ENCODE measurements at places on chromosomes 4 and X. TPM values are rescaled to one million over a fixed set of nuclear protein-coding genes. Genes with fewer than 3 reads are reported as not detected.

TCEAL6 gene
- not detected for total RNA-seq

CFAP97 gene
- 25.6 TPM for total RNA-seq

SYTL4 gene
- total RNA-seq, result 7.0 TPM

GABRA4 gene
- total RNA-seq, result not detected

TLL1 gene
- 0.34 TPM for total RNA-seq

FRG2 gene
- not detected for total RNA-seq

HTN1 gene
- total RNA-seq, result not detected

- H3K4me3 ChIP-seq, result no peak overlapping the region
- H3K27ac ChIP-seq, result no peak overlapping the region
- no peaks in the 10 kb centered on the region for H3K27me3 ChIP-seq
These were observed 47.0 kb downstream of the AFF1 start for GRCh38 chr4:86981789-86982188.

- H3K4me3 ChIP-seq, result no peak overlapping the region
- DNase-seq, result no peak
- no peaks in the 10 kb centered on the region for H3K4me1 ChIP-seq
- H3K27ac ChIP-seq, result no peak overlapping the region
These were observed 239.5 kb upstream of the HAND2 start for GRCh38 chr4:173769568-173769967.

DNA sequence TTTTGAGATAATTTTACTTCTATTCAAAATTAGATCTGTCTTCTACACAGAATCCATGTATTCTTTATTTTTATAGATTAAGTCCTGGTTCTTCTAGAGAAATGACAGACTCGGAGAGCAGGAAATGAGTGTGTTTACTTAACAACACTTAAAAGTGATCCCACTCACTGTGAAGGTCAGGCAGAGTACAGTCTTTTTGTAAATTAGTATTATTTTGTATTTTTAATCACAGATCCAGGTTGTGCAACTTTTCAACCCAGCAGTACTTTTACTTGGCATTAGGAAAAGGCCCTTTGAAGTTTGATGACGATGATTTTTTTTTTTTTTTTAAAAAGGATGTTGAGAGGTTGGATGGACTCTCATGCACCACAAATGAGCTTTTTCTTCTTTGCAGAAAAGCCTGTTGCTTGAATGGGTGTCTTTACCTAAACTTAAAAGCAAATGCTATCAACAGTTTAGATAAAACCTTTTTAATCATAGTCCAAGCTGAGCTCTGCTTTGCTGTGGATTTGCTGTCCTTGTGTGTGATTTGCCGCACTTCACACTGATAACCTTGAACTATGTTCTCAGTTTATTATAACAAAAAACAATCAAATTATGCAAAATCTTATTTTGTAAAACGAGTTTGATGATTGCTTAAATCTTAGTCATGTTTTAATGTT is 114.1 kb downstream of the MXRA5 start:
- no peaks in the 10 kb centered on the region for H3K27me3 ChIP-seq
- no peaks in the 10 kb centered on the region for H3K4me1 ChIP-seq
- DNase-seq, result no peak
- H3K36me3 ChIP-seq, result no peaks in the 10 kb centered on the region

- no peaks in the 10 kb centered on the region for H3K36me3 ChIP-seq
- H3K27ac ChIP-seq, result no peak overlapping the region
- no peak for DNase-seq
- no peak overlapping the region for H3K4me3 ChIP-seq
These were observed 129.8 kb upstream of the TRIM2 start for GRCh38 chr4:153074486-153074885.

- no peaks in the 10 kb centered on the region for H3K27me3 ChIP-seq
- H3K4me1 ChIP-seq, result no peaks in the 10 kb centered on the region
These were observed 5.8 kb downstream of the KDM6A start for GRCh38 chrX:44878780-44879179.

DNA sequence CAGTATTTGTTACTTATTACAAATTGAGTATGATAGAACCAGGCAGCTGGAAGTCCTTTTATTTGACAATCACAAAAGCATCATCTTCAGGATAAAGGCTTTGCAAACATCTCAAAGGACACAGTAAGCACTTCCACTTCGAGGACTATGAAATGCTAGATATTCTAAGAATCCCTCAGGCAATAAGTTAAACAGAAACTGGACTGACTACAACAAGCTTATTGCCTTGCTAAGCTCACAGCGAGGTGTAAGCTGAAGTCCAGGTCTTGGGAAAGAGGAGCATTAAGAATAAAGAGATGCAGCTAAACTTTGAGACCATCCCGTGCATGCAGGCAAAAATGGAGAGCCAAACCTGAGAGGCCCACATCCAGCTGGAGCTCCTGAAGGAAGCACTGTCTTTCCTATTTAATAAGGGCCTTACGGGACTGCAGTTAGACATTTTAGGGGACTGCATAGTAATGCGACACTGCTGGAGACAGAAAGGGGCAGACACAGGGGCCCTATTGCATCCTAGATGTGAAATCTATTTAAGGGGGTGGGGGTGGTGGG is 38.7 kb downstream of the DCHS2 start:
- H3K27ac ChIP-seq, result no peak overlapping the region
- no peak overlapping the region for H3K4me3 ChIP-seq
- no peaks in the 10 kb centered on the region for H3K36me3 ChIP-seq
- no peaks in the 10 kb centered on the region for H3K27me3 ChIP-seq

DNA sequence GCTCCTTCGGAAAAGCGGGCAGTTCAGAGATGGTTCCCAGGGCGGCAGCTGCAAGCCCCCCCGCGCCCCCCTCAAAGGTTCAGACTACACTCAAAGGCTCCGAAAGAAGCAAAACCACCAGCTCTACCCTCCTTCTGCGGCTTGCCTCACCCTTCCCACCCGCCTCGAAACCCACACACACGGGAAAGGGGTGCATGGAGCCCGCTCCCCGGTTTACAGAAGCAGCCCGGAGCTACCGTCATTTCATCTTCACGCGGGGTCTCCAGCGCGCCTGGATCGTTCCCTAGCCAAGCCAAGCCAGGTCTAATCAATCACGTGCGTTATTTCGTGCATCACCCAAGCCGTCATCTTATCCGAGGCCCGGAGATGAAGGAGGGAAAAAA is 1.2 kb downstream of the NLGN4X start:
- no peak for DNase-seq
- H3K4me3 ChIP-seq, result no peak overlapping the region
- H3K4me1 ChIP-seq, result no peaks in the 10 kb centered on the region
- H3K36me3 ChIP-seq, result no peaks in the 10 kb centered on the region

GRCh38 chr4:74158466-74159142 is 686 bp downstream of the MTHFD2L start:
- peaks cover 8% of the 10 kb centered on the region for H3K36me3 ChIP-seq
- H3K4me3 ChIP-seq, result peak overlapping the region; percentile 54
- no peaks in the 10 kb centered on the region for H3K27me3 ChIP-seq
- no peak for DNase-seq
- peak overlapping the region; percentile 56 for H3K27ac ChIP-seq
- H3K4me1 ChIP-seq, result no peaks in the 10 kb centered on the region

DNA sequence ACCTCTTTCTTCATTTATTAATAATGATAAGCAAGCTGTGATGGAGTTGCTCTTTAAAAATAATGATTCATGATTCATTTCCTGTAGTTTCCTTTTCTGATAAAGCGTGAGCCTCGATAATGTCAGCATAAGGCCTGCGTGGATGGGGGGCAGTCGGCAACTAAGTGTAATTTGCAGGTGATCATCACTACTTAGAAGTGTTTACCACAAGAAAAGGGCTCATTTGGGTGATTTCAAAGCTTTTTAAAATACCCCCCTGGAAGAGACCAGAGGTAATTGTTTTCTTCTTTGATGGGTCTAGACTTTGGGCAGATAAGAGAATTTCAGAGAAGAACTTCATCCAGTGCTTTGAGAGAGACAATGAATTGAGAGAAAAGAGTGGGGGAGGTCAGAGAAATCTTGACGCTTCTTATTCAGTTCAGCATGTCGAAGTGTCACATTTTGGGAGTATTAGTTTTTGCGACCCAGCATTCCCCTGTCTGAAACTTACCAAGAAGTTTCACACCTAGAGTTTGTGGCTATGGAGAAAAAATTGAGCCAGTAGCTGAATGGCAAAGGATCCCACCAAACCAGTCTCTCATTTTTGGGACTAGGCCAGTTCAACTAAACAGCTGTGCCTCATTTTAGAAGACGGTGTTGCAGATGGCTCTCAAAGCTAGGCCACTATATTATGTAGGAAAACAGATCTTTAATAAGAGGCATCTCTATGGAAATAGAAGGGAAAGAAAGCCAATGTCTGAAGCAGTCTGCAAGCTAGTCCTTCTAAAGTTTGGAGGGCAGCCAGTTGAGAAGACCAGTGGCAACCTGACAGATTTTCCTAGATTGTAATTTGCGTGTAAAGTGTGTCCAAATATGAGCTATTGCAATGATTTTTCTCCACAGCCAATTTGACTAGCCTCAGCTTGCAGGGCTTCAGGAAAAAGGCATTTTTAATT is 171.0 kb upstream of the PPP1R2C start:
- H3K36me3 ChIP-seq, result no peaks in the 10 kb centered on the region
- DNase-seq, result no peak

DNA sequence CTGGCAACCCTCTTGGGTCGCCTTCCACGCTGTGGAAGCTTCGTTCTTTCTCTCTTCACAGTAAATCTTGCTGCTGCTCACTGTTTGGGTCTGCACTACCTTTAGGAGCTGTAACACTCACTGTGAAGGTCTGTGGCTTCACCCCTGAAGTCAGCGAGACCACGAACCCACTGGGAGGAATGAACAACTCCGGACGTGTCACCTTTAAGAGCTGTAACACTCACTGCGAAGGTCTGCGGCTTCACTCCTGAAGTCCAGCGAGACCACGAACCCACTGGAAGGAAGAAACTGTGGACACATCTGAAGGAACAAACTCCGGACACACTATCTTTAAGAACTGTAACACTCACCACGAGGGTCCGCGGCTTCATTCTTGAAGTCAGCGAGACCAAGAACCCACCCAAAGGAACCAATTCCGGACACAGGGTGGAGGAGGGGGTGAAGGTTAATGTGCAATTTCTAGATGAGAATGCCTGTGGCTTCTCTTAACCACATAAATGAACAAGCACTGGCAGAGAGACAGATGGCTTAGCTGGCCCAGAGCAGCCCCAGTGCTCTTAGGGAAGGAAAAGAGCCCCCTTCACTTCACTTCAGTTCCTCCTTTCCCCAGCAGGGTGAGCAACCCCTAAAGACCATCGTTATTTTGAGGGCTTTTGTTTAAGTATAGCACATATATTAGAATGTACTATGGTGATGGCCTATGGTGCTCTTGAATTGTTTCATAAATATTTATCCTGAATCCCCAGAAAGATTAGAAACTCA is 73.0 kb downstream of the LUZP4 start:
- H3K27ac ChIP-seq, result no peak overlapping the region
- no peaks in the 10 kb centered on the region for H3K4me1 ChIP-seq
- no peaks in the 10 kb centered on the region for H3K36me3 ChIP-seq
- H3K4me3 ChIP-seq, result no peak overlapping the region
- DNase-seq, result no peak

DNA sequence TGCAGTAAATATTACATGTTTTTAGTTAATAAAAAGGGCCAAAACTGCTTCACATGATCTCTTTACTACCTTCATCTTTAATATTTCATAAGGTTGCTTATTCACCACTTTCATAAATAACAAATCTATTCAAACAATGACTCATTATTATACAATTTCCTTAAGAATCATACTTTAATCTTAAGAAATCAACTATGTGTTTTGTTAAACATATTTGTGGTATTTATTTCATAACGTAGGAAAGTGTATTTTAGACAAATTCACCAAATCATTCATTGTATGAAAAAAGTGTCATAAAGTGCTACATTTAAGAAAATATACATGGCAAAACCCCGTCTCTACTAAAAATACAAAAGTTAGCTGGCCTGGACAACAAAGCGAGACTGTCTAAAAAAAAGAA is 150.5 kb upstream of the RXFP1 start:
- no peak overlapping the region for H3K27ac ChIP-seq
- no peaks in the 10 kb centered on the region for H3K4me1 ChIP-seq
- H3K4me3 ChIP-seq, result no peak overlapping the region
- DNase-seq, result no peak
- H3K36me3 ChIP-seq, result no peaks in the 10 kb centered on the region

DNA sequence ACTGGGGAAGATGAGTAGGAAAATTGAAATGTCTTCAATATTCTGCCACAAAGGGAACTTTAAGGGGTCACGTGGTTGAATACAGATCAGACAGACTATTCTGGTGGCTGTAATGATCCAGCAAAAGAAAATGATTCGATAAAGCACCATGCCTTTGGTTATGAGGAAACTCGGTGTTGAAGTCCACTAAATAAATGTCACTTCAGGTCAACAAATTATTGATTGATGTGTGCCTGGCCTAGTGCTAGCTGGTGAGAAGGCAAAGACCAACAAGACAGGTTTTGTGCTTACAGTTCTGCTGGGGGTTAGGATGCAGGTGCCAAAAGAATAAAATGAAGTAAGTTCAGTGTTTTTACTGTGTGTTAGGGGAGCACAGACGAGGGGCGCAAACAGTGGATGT is 142.5 kb downstream of the STAG2 start:
- H3K4me1 ChIP-seq, result no peaks in the 10 kb centered on the region
- DNase-seq, result no peak
- no peak overlapping the region for H3K27ac ChIP-seq

DNA sequence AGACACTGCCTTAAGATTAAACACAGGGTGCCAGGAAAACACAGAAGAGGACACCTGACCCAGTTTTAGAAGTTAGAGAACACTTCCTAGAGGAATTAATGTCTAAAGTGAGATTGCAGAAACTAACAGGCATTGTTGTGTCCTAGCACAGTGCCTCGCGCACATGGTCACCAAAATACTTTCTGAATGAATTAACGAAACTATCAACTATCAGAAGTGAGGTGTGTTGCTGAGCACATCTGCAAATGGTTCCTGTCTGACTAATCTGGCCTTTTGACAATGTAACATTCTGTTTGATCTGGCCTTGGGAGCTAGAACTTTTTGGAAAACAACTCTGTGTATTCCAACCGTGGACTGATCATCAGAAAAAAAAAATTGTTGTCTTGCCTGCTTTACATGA is 556.8 kb upstream of the LCORL start:
- H3K27me3 ChIP-seq, result no peaks in the 10 kb centered on the region
- H3K36me3 ChIP-seq, result no peaks in the 10 kb centered on the region
- no peaks in the 10 kb centered on the region for H3K4me1 ChIP-seq
- H3K4me3 ChIP-seq, result no peak overlapping the region
- no peak overlapping the region for H3K27ac ChIP-seq

DNA sequence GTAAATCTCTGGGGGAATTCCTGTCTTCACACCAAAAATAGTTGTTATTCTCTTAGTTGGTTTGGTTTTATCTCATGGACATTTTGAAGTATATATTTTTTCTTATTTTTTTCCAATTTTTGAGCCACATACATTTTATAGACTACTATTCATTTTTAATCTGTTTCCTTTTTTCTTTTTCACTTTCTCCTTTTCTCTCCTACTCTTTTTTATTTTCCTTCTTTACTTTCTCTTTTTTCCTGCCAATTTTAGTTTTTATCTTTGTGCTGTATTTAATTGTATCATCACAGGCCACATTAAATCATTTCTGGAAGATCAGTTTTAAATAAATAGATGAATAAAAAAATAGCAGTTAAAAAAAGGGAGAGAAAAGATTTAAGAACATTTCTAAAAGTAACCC is 14.0 kb upstream of the JADE3 start:
- no peak overlapping the region for H3K4me3 ChIP-seq
- DNase-seq, result no peak
- H3K27me3 ChIP-seq, result no peaks in the 10 kb centered on the region
- H3K4me1 ChIP-seq, result no peaks in the 10 kb centered on the region
- no peak overlapping the region for H3K27ac ChIP-seq
- no peaks in the 10 kb centered on the region for H3K36me3 ChIP-seq
